GM13976 (cell line): ENCODE measurements at places on chromosomes 16 and 17.

- no peak for DNase-seq
These were observed 1.5 kb downstream of the TNRC6C start for GRCh38 chr17:77959926-77960521.

DNA sequence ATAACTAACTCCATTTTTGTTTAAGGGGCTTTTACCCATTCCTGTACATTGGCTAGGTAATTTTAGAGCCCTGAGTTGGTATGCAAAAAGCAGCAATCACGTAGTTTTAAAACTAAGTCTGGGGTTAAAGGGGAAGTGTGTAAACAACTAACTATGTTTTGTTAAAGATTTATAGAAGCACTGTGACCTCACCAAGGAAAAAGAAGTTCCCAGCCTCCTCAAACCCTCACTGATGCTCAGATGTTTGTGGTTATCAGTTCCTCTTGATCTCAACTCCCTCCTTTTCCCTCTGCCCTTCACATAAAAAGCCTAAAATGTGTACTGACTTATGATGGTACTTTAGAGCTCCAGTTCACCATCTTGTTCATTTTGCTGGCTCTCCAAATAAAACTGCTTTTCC, 119.9 kb upstream of the IRX6 start:
- no peak for DNase-seq

GRCh38 chr16:67174706-67175231, 4.4 kb downstream of the NOL3 start:
- DNase-seq, result no peak

DNA sequence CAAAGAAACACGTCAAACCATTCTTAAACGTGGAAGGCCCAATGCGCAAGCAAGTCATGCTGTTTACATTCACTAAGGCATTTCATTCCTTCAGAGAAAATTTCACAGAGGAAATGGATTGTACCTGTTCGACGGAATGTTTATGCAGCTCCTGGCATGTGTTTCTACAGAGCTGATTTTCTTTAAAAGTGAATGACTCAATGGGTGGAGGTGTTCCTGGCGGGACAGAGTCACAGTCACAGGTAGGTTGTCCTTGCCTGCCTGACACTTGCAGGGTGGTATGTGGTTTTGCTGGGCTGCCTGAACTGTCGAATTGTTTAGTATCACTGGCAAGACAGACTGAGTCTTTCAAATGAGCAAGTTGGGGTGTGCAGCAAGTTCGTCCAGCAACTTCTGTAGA, 11.6 kb downstream of the PALB2 start:
- DNase-seq, result no peak

DNA sequence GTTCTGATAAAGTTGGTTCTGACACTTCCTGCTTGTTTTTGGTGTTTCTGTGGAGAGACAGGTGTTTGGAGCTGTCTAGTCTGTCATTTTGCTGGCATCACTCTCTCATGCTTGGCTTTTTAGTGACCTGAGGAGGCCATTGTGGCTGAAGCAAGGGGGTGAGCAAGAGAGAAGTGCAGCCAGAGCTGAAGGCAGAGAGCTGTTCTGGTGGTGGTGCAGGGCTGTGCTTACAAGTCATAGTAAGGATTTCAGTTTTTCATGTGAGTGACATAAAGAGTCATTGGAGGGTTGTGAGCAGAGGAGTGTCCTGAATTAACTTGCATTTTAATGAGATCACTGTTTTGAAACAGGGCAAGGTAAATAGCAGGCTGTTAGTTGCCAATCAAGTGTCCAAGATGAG, 97.5 kb downstream of the CHD9 start:
- peak; percentile 11 for DNase-seq

DNA sequence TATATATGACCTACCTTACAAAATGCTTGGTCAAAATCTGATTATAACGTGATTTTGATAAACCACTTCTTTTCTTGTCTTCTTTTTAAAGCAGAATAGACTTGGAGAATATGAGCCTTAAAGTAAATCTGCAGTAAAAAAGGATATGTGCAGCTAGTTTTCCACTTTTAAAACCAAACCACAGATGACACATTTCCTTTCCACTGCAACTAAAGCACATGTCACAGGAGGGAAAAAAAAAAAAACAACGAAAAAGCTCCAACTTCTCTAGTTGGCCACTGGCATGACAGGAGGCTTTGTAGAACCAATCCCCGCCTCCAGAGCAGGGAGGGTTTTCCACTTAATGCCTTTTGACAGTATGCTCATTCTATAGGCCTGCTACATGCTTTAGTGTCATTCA, at the start of gene EVI2A:
TSS of gene EVI2A (minus strand) at position 142 of the 400 bp plus-strand sequence. CDS start 2,609 bp downstream, outside the sequence.
- peak; percentile 58 for DNase-seq

GRCh38 chr16:27776556-27777225, 226.7 kb downstream of the KATNIP start:
- DNase-seq, result no peak
